ENCODE measurements at places on chromosomes 4 and X.

- H3K36me3 ChIP-seq, result peaks cover 2% of the 10 kb centered on the region
- no peak overlapping the region for H3K4me3 ChIP-seq
- no peak for DNase-seq
- no peaks in the 10 kb centered on the region for H3K27me3 ChIP-seq
Observed at GRCh38 chr4:112550728-112551127, 34.7 kb upstream of the NEUROG2 start.

- H3K27me3 ChIP-seq, result peaks cover 13% of the 10 kb centered on the region
- no peak for DNase-seq
- peaks cover 20% of the 10 kb centered on the region for H3K36me3 ChIP-seq
- no peak overlapping the region for H3K4me3 ChIP-seq
- H3K4me1 ChIP-seq, result peaks cover 13% of the 10 kb centered on the region
Observed at GRCh38 chr4:121693886-121694285, 2.9 kb downstream of the ANXA5 start.

DNA sequence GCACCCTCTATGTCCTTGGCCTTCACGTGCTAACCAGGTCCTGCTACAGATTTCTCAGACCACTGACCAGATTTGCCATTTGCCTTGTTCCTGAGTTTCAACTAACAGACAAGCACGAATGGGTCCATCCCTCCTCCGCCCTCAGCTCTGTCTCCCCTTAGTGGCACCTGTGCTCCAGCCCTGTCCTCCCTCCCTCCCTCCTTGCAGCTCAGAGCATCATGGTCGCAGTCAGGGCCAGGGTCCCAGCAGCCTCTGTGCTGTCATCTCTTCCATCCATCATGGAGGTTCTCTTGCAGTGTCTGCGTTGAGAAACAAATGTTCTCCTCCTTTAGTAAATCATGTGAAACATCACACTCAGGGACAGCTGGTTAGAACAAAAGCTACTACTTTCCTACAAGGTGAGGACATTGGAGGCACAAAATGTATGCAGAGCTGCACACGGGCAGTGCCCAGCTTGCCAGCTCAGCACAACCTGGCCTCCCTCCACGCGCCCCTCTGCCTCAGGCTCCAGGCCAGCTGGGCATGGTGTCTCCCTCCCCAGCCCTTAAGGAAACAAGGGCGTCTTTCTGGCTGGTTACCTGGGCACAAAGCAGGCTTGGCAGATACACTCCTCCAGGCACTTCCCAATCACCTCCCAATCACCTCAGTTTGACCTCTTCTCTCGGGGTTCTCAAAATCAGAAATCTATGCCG, 79.5 kb upstream of the ATP6AP2 start:
- H3K27me3 ChIP-seq, result peaks cover 36% of the 10 kb centered on the region
- no peak for DNase-seq
- H3K4me3 ChIP-seq, result no peak overlapping the region
- H3K27ac ChIP-seq, result no peak overlapping the region
- H3K4me1 ChIP-seq, result no peaks in the 10 kb centered on the region
- H3K36me3 ChIP-seq, result no peaks in the 10 kb centered on the region

GRCh38 chr4:1081689-1082040, 31.7 kb downstream of the RNF212 start:
- DNase-seq, result no peak
- no peak overlapping the region for H3K27ac ChIP-seq
- H3K4me3 ChIP-seq, result no peak overlapping the region
- peaks cover 32% of the 10 kb centered on the region for H3K27me3 ChIP-seq
- H3K4me1 ChIP-seq, result peaks cover 22% of the 10 kb centered on the region

- H3K27me3 ChIP-seq, result no peaks in the 10 kb centered on the region
- H3K4me3 ChIP-seq, result no peak overlapping the region
- H3K36me3 ChIP-seq, result no peaks in the 10 kb centered on the region
- H3K4me1 ChIP-seq, result no peaks in the 10 kb centered on the region
- no peak overlapping the region for H3K27ac ChIP-seq
Observed at GRCh38 chrX:1946974-1947373, 332.1 kb downstream of the ASMT start.
